ENCODE measurements at places on chromosomes 4 and X.

GRCh38 chr4:1770791-1771231, 22.3 kb upstream of the FGFR3 start:
- no peak for DNase-seq

DNA sequence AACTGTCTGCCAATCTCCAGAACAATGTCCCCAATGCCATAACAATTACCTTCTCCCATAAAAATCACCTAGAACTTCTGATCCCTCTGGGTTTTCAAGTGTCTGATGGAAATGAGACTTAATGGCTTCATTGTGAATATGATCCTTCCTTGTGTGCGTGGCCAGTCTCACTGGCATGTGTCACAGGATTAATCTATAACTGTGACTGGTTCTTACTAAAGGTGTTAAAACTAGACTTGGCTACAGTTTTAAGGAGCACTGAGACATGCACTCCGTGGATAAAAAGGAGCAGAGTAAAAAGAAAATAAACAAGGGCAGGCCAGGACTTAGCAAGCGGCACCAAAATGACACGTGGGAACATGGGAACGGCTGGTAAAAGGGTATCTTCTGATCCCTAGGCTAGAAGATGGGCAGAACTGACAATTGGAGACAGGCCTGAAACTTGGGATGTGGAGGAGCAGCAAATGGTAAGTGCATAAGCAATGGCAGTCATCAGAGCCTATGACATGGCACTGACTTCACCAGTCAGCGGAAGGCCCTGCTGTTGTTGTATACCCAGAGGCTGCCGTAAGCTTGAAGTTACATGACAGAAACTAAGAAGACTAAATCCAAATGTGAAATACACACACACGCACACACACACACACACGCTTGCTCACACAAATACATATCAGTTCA, 256.6 kb upstream of the NOCT start:
- no peak for DNase-seq

DNA sequence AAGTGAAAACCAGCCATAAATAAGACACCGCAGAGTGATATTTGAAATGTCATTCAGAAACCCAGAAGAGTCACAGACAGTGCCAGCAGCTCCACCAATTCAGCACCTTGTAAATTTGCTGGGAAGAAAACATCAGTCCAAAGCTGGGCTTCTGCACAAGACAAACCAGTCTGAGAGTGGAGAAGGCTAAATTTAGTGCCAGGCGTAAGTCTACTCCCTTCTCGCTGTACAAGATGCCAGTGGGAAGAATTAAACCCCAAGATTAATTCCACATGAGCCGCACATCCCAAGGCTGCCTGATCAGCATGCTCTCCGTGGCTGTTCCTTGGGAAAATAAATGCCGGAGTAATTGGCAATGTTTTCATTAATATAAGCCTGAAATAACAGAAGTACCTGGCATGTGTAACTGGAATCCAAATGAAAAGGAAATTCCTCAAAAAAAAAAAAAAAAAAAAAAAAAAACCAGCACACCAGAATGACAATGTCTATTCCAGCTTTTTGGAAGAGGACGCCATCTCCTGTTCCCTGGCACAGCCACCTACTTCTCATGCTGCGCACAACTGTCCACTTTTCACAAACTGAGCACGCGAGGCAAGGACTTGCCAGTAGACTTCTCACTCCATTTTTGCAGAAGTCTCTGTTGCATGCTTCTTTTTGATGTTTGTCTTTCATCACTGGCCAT, 95.5 kb downstream of the NSUN7 start:
- no peak for DNase-seq

GRCh38 chr4:41396869-41397268, 140.1 kb downstream of the UCHL1 start:
- DNase-seq, result no peak

DNA sequence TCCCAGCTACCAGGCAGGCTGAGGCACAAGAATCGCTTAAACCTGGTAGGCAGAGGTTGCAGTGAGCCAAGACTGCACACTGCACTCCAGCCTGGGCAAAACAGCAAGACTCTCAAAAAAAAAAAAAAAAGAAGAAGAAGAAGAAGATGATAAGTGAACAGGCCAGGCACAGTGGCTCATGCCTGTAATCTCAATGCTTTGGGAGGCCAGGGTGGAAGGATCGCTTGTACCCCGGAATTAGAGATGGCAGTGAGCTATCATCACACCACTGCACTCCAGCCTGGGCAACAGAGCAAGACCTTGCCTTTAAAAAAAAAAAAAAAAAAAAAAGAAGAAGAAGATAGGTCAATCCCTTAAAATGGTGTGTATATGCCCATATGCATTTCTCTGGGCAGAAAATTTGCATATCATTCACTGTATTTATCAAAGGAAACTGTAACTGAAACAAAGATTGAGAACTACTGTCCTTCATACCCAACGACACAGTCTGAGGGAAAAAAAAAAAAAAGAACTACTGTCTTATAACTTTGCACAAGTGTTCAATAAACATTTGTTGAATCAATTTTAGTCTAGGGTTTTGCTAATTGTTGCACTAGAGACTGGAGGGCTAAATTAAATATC, 2.3 kb downstream of the RFC1 start:
- no peak for DNase-seq

DNA sequence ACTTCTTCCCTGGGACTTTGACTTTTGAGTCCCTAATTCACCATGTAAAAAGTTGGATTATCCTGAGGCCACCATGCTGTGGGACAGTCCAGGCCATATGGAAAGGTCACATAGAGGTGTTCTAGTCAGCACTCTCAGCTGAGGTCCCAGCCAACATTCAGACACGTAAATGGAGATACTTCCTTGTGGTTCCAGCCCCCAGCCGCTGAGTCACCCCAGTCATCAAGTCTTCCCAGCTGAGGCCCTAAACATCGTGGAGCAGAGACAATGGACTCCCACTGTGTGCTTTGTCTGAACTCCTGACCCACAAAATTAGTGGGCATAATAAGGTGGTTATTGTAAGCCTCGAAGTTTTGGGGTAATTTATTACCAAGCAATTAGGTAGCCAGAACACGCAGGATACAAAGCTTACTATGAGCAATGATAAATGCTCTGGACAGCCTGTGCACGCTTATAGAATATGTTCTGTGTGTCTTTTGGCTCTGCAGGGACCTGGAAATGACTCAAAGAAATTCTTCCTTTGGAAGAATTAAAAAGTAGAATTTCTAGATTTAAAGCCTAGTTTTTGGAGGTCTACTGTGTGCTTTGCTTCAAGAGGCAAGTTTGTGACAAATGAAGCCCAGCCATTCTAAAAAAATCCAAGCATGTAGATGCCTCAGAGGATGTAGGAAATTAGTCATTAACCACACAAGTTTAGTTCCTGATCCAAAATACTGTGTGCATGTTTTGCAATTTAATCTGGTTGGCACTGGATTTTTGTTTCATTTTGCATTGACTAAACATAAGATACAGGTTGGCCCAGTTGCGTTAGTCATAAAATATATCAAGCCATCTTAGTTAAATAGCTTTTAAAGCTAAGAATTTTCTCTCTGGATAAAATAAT, 33.2 kb upstream of the SLC9A7 start:
- peak; percentile 23 for DNase-seq

DNA sequence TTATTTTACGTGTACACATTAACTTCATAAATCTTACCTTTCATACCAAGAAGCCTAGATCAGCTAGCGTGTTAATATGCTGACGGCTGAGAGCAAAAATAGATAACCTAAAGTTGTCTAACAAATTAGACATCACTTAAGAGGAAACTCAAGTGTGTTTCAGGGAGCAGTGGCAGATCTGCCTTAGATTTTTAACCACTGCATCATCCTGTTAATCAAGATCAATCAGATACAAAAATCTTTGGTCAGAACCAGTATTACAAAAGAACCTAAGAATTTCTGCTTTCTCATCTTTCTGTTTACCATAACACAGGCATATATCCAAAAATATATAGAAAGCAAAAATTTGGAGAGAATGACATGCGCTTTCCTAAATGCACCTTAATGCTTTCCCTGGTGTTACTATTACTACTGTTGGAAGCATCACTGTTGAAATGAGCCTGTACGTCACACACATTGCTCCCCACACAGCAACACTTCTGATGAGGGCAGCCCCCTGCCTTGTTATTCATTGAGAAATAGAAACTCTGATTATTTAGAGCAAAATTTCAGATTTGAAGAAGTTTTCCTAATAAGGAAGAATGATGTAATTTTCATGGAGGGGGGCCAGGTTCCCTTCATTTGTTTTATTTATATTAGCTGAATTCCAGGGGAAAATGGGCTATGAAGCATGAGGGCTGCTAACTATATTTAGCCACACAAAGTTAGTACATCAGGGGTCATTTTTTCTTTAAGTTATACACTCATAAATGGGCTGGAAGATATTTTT, 152.3 kb downstream of the CBR4 start:
- DNase-seq, result no peak

DNA sequence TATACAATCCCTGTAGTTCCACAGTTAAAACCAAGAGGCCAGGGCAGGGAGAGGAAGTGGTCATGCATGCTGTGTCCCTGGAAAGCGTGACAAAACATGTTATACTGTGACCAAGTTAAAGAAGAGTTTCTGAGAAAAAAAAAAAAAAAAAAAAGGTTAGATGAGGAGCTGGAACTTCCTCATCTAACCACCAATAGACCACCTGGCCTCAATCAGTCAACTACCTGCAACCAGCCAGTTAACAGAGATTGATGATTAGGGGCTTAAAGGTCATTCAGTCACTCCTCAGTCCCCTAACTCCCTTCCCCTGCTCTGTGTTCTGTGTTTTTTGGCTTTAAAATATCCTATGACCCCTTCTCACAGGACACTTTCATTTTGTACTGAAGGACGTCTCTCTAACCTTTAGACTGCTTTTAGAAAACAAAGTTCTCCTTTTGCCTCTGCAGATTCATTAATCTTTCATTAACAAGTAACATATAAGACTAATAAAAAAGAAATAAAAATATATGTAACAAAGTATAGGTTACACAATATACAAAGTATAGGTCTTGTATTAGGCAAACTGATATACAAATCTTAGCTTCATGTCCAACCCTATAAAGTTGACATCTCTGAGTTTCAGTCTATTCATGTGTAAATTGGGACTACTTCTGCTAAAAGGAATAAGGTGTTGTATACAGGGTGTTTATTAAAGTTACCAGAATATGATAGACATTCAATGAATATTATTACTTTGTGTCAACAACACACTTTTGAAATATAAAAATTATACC, 179.1 kb upstream of the NDST4 start:
- DNase-seq, result no peak

DNA sequence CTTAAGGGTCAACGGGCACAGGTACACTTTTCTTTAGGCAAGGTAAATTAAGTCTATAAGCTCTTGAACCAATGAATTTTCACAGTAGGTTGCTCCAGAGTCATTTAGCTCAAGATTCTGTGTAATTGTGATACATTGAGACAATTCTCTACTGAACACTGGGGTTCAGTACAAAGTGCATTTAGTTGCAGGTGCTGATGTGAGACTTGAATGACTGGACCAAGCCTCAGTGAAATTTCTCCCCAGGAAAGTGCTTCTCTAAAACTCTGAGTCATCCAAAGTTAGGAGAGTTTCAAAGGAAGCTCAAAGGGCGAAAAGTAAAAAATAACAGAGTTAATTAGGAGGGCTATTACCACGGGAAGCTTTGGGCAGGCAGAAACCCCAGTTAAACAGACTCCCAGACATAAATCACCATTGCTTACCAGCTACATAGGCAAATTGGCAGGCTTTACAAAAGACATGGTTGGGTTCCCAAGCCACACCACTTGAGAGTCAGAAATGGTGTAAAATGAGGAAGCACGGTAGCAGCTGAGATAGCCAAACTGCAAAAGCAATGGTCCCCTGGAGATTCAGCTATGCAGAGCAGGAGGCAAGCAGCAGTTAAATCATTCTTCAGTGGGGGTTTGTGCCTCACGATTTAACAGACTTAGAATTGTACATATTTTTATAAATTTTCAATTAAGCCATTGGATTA, 202.6 kb downstream of the PCDH19 start:
- DNase-seq, result no peak

- no peak for DNase-seq
Measured at GRCh38 chr4:27881705-27882104, 1021.1 kb downstream of the STIM2 start.

GRCh38 chrX:42000836-42001235, 77.5 kb upstream of the CASK start:
- DNase-seq, result no peak

- DNase-seq, result peak; percentile 32
Measured at GRCh38 chr4:41644288-41644914, 104.1 kb downstream of the PHOX2B start.

DNA sequence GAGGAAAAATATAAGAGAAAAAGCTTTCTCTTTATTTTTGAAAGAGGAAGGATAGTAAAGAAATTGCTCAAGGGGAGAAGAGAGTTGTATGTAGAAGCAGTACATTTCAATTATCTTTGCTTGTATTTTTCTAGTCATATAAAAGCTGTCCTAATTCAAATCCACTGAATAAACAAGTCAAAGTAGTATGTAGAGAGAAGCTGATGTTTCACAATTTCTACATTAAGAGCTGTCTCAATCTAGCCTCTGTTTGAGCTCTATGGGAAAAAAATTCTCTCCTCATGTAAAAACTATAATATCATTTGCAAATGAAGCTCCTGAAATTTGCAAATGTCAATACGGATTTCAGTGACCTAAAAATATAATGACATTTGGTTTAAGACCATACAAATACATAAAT, 52.6 kb downstream of the CHM start:
- DNase-seq, result no peak

DNA sequence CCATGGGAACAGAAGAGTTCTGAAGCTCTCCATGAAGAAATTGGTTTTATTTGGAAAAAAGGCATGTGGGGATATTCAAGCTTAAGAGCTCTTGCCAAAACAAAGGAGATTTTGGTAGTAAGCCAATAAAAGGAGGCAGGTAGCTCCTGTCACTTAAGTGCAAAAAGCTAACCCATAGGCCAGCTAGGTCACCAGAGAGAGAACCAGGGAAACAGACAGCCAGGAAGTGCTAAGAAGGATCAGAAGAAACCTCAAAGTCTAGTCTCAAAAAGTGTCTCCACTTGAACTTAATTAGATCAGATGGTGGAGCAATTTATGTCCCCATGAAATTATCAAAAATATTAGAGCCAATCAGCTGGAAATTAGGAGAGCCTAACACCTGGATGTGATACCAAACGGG, 49.2 kb downstream of the CD40LG start:
- DNase-seq, result no peak

GRCh38 chrX:121869876-121870477, 822.6 kb downstream of the GLUD2 start:
- DNase-seq, result no peak

GRCh38 chrX:86806786-86807185, 658.5 kb downstream of the DACH2 start:
- DNase-seq, result no peak

- DNase-seq, result no peak
Measured at GRCh38 chr4:72391281-72391680, 177.7 kb downstream of the ADAMTS3 start.

DNA sequence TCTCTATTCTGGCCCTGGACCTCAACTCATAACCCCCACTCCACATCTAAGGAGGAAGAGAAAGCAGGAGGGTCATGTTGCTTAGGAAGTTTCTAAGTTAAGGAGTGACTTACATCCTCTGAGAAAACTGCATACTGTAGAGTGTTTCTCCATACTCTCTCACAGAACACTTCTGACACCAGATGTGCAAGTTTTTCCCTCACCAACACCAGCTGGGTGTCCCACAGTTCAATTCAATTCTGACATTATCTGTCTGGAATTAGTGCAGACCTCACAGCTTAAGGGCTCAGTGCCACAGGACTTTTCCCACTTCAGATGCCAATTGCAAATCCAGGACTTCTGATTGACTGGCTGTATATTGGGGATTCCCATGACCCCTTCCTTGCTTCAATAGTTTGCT, 89.0 kb upstream of the SFRP2 start:
- no peak for DNase-seq

- DNase-seq, result no peak
Measured at GRCh38 chr4:57124145-57124544, 14.0 kb upstream of the IGFBP7 start.

Measured in NCI-H1417 treated with DMSO at 0.1 percent for 48 hours (cell line).